Activated CD4-positive, alpha-beta memory T cell treated with anti-CD3 and anti-CD28 coated beads, Interleukin-2, amount 10 ng/mL, durations not matched to agents 7 days and 5 days (primary cell): ENCODE measurements at places on chromosomes 12 and 14. TPM values are rescaled to one million over a fixed set of nuclear protein-coding genes. Genes with fewer than 3 reads are reported as not detected.

The CPNE8 gene
- 4.6 TPM for total RNA-seq

- DNase-seq: no peak
- H3K36me3 ChIP-seq: peaks cover 54% of the 10 kb centered on the region
- H3K4me1 ChIP-seq: peaks cover 96% of the 10 kb centered on the region
- H3K27ac ChIP-seq: peak overlapping the region; percentile 85
- peak overlapping the region; percentile 44 for H3K4me3 ChIP-seq
Observed at GRCh38 chr14:91396013-91396660, 21.5 kb downstream of the CCDC88C start.

GRCh38 chr14:64293976-64294671 lies at the start of gene ESR2:
Gene ESR2 (minus strand): TSS chr14:64294371. CDS start chr14:64282985, 11,386 bp downstream.
- peak within 1 kb of the TSS; percentile 67 for H3K4me3 ChIP-seq
- peak; percentile 30 for DNase-seq
- H3K27me3 ChIP-seq: peaks cover 25% of the 10 kb centered on the region

DNA sequence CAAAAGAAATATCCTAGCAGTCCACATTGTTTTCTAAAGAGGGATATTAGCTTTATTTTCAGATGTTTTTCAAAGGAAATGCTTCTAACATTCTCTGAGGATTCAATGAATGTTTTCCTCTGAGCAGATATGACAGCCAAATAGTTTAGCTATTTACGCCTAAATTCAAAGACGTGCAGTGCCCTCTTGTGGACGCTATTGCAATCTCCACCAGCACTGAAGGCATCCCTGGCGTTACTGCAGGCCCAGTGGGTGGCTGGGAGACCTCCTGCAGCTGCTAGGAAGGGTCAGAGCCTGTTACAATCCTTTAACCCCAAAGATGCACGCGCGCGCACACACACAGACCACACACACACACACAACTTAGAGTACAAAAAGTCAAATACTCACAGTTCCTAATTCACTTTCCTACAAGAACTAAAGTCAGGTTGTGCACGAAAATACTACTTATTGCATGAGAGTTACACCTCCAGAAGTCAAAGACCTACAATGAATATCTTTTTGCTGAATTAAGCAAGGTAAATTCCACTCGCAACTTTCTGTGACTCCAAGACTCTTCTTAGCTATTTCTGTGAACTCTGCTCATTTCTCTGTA lies 589.3 kb upstream of the TMEM132C start:
- peak; percentile 61 for DNase-seq
- no peaks in the 10 kb centered on the region for H3K4me1 ChIP-seq
- H3K36me3 ChIP-seq: no peaks in the 10 kb centered on the region
- H3K27me3 ChIP-seq: no peaks in the 10 kb centered on the region
- H3K27ac ChIP-seq: no peak overlapping the region

GRCh38 chr12:79710707-79711483 lies 20.1 kb upstream of the PAWR start:
- no peak overlapping the region for H3K27ac ChIP-seq
- no peaks in the 10 kb centered on the region for H3K36me3 ChIP-seq
- H3K4me3 ChIP-seq: no peak overlapping the region
- no peaks in the 10 kb centered on the region for H3K4me1 ChIP-seq

DNA sequence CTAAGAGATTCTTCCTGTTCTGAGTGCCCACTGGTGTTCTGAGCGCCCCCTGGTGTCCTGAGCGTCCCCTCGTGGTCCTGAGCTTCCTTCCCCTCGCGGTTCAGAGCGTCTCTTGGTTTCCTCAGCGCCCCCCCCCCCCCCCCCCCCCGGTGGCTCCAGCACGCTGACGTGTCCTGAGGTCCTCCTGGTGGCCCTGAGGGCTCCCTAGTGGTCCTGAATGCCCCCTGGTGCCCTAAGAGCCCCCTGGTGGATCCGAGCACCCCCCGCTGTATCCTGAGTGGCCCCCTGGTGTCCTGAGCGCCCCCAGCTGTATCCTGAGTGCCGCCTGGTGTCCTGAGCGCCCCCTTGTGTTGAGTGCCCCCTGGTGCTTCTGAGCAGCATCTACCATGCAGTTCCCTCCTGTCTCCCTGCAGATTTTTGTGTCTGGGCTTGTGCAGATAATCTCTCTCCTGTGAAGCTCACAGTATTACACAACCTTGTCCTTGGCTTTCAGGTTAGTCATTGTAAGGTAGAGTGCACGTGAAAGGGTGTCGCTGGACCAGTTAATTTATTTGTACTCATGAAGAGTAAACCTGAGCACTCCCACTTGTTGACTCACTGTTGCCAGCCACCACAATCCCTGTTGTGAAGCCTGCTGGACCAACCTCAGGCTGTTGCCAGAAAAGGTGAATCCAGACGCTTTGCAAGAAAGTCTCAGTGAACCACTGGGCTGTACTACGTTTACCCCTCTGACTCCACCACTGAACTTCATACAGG lies 1168.4 kb downstream of the TMEM121 start:
- peaks cover 11% of the 10 kb centered on the region for H3K27me3 ChIP-seq
- H3K4me3 ChIP-seq: peak overlapping the region; percentile 30
- peaks cover 11% of the 10 kb centered on the region for H3K4me1 ChIP-seq
- H3K27ac ChIP-seq: no peak overlapping the region

The SLC2A3 gene
- total RNA-seq: 664 TPM

The C12orf54 gene
- not detected for total RNA-seq

- no peak overlapping the region for H3K27ac ChIP-seq
- H3K36me3 ChIP-seq: no peaks in the 10 kb centered on the region
- no peak overlapping the region for H3K4me3 ChIP-seq
Observed at GRCh38 chr12:42015051-42015461, 129.6 kb downstream of the GXYLT1 start.

DNA sequence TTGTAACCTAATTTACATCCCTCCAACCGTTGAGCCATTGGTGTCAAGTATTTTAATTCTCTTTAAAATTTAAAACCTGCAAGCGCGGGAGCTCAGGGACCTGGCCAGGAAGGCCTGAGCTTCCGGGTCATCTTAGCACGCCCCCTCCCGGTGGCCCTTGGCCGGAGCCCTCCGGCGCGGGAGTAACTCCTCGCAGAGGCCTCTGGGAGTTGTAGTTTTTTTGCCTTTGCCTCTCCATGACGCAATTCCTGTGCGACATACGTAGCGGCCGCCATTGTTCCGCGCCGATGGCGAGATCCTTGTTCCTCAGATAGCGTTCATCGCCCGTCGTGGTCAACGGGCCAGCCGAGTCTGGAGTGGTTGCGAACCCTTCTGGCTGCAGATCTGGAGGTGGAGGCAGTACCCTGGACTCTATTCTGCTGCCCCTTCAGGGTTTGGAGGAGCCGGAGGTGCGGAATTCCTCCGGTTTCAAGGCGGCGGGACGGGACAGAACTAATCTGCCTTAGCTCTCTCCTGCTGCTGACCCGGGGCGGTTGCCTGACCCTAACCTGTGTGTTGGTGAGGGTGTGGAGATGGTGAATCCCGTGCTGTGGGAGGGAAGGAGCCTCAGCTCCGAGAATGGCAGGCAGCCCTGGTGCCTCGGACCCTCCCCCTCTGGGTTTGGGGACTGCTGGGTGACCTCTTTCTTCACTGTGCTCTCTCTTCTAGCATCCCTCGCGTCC lies at the start of gene ZNF268:
Gene ZNF268, plus strand, starts transcription at position 258 of the 722 bp plus-strand sequence. CDS start 503 bp downstream, outside the sequence.
- no peaks in the 10 kb centered on the region for H3K27me3 ChIP-seq
- peak within 1 kb of the TSS; percentile 83 for H3K27ac ChIP-seq
- H3K4me3 ChIP-seq: peak within 1 kb of the TSS; percentile 90
- peak; percentile 92 for DNase-seq
- peaks cover 68% of the 10 kb centered on the region for H3K36me3 ChIP-seq
- H3K4me1 ChIP-seq: peaks cover 18% of the 10 kb centered on the region

GRCh38 chr12:6764011-6764828 lies 1.9 kb upstream of the PTMS start:
- H3K4me1 ChIP-seq: peaks cover 42% of the 10 kb centered on the region
- H3K27ac ChIP-seq: no peak overlapping the region
- peak overlapping the region; percentile 38 for H3K4me3 ChIP-seq
- peaks cover 46% of the 10 kb centered on the region for H3K27me3 ChIP-seq
